ENCODE measurements at places on chromosomes 4 and X. TPM values are rescaled to one million over a fixed set of nuclear protein-coding genes. Genes with fewer than 3 reads are reported as not detected.

PLK4 gene
- 13.8 TPM for total RNA-seq

COL4A6 gene
- 0.47 TPM for total RNA-seq

CETN2 gene
- 144 TPM for total RNA-seq

GPC4 gene
- total RNA-seq, result 17.7 TPM

DNAAF6 gene
- total RNA-seq, result not detected

SSX1 gene
- 5.8 TPM for total RNA-seq

ELOVL6 gene
- 15.6 TPM for total RNA-seq

CXXC4 gene
- not detected for total RNA-seq

HTRA3 gene
- 3.2 TPM for total RNA-seq

RNF212 gene
- total RNA-seq, result 25.2 TPM

XAGE1A gene
- not detected for total RNA-seq

IL2 gene
- total RNA-seq, result not detected

MAGED2 gene
- 313 TPM for total RNA-seq

UGT8 gene
- total RNA-seq, result 0.39 TPM

POU4F2 gene
- total RNA-seq, result not detected

STARD8 gene
- 9.5 TPM for total RNA-seq

ADGRG4 gene
- 0.02 TPM for total RNA-seq

CT45A3 gene
- not detected for total RNA-seq

MAGED4 gene
- 31.4 TPM for total RNA-seq

CT83 gene
- total RNA-seq, result not detected

RHOXF2B gene
- not detected for total RNA-seq

LRCH2 gene
- 15.8 TPM for total RNA-seq

GASK1B gene
- 4.4 TPM for total RNA-seq

DUX4 gene
- total RNA-seq, result not detected

NIPAL1 gene
- total RNA-seq, result 3.3 TPM

CXCR3 gene
- not detected for total RNA-seq

AMBN gene
- total RNA-seq, result not detected

KCNE5 gene
- total RNA-seq, result 0.86 TPM

MAGEB10 gene
- 0.10 TPM for total RNA-seq

HMX1 gene
- not detected for total RNA-seq

MAGEA2 gene
- total RNA-seq, result 0.94 TPM
